ENCODE measurements at places on chromosomes 6 and 20. TPM values are rescaled to one million over a fixed set of nuclear protein-coding genes. Genes with fewer than 3 reads are reported as not detected.

The PTCRA gene
- total RNA-seq: 0.37 TPM

The BTN1A1 gene
- not detected for total RNA-seq

The UNC5CL gene
- 26.4 TPM for total RNA-seq

The KCNK15 gene
- total RNA-seq: 14.2 TPM

The NEURL2 gene
- total RNA-seq: 5.9 TPM

The PTPRK gene
- total RNA-seq: 209 TPM

The BEND6 gene
- total RNA-seq: 0.95 TPM

The RFX6 gene
- not detected for total RNA-seq

The C6orf58 gene
- total RNA-seq: not detected

The CTCFL gene
- total RNA-seq: 0.17 TPM

The JPH2 gene
- 48.9 TPM for total RNA-seq

The ASIP gene
- not detected for total RNA-seq

The ETV7 gene
- total RNA-seq: 2.5 TPM

The GCLC gene
- total RNA-seq: 63.9 TPM

The RIPPLY2 gene
- total RNA-seq: not detected

The BPIFA1 gene
- not detected for total RNA-seq

The C20orf141 gene
- not detected for total RNA-seq

The RSPH3 gene
- total RNA-seq: 25.2 TPM

The CST3 gene
- 2,306 TPM for total RNA-seq

The FKBP1A gene
- total RNA-seq: 177 TPM

The TMEM151B gene
- total RNA-seq: 0.12 TPM

The TBC1D20 gene
- total RNA-seq: 36.9 TPM

The NKX2-4 gene
- total RNA-seq: not detected

The C6orf118 gene
- total RNA-seq: not detected

The EDN1 gene
- 6.5 TPM for total RNA-seq

Measured in mucosa of gallbladder (tissue), 1 donor.